GM12864 (cell line): ENCODE measurements at places on chromosomes 2 and 18.

- DNase-seq, result no peak
These were observed 97.8 kb downstream of the HDAC4 start for GRCh38 chr2:239302808-239303557.

- DNase-seq, result no peak
These were observed at the start of gene HMSD for GRCh38 chr18:63949068-63949737. HMSD (plus strand) TSS chr18:63949301; CDS start chr18:63953456, 4,155 bp downstream.

- DNase-seq, result no peak
These were observed 168.4 kb upstream of the PKDCC start for GRCh38 chr2:41879235-41879916.

- DNase-seq, result no peak
These were observed 50.4 kb downstream of the C1QL2 start for GRCh38 chr2:119108186-119108585.

DNA sequence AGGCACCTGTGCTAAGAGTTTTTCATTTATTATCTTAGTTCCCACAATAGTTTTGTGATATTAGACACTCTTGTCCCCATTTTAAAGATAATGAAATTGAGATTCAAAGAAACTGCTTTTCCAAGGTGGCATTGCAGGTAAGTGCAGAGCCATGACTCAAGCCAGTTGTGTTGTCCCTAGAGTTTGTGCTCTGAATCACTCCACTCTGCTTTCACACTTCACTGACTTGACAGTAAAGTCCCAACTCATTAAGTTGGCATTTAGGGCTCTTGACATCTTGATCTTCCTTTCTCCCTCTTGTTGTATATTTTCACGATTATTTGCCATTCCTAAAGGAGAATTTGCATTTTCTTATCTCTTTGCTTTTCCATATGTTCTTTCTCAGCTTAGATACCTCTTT, 114.3 kb downstream of the DIS3L2 start:
- DNase-seq, result no peak

DNA sequence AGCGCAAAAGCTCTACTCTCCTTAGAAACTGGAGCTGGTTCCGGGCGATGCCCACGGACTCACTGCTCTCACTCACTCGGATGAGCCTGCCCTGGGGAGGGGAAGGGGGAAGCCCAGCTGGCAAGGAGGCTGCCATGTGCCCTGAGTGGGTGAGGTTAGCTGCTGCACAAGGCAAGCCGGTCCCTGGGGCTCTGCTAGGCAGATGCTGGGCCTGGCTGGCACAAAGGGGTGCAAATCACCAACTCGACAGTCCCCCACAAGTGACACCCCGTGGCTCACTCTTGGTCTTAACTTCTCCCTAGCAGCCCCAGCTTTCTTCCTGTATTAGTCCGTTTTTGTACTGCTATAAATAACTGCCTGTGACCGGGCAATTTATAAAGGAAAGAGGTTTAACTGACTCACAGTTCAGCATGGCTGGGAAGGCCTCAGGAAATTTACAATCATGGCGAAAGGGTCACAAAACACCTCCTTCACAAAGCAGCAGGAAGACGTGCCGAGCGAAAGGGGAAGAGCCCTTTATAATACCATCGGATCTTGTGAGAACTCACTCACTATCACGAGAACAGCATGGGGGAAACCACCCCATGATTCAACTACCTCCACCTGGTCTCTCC, 33.2 kb downstream of the ADCY3 start:
- DNase-seq, result no peak

DNA sequence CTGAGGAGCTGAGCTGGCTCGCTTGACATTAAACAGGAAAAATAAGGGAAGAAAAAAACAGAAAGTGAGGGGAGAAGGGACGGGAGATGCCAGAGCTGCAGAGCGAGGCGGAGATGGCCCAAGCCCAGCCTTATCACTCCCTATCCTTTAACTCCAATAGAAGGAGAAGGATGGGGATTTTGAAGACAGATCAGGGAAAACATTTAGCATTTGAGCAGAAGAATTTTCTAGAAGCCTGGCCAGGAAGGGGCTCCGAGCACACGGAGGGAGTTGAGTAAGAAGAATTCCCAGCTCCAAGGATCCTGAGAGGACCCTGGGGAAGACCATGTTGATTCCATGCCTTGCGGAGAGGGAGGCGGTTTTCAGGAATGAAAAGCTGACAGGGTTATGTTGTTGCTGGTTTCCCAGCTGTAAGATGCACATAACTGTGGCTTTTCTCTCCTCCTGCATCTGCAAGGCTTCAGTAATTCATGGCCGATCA, 35.6 kb downstream of the TWIST2 start:
- no peak for DNase-seq

DNA sequence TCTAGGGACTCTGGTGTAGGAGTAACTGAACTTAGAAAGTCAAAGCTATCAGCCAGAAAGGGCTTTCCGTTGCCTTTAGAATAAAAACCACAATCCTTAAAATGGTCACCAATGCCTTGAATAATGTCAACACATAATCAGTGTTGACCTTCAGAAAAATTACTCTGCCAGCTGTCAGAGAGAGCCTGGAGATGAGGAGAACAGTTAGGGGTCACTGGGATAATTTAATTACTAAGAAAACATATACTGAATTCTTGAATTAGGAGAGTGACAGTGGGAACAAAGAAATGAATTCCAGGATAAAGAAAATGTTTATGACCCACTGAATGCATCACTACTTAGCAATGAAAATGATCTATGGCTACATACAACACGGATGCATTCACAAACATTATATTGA, 23.4 kb upstream of the UGP2 start:
- DNase-seq, result no peak

- no peak for DNase-seq
These were observed 81.2 kb downstream of the ZCCHC2 start for GRCh38 chr18:62603979-62604378.

- no peak for DNase-seq
These were observed 40.9 kb upstream of the ORC2 start for GRCh38 chr2:201004370-201004769.

- DNase-seq, result peak; percentile 44
These were observed 200.3 kb upstream of the ID2 start for GRCh38 chr2:8481463-8482009.

DNA sequence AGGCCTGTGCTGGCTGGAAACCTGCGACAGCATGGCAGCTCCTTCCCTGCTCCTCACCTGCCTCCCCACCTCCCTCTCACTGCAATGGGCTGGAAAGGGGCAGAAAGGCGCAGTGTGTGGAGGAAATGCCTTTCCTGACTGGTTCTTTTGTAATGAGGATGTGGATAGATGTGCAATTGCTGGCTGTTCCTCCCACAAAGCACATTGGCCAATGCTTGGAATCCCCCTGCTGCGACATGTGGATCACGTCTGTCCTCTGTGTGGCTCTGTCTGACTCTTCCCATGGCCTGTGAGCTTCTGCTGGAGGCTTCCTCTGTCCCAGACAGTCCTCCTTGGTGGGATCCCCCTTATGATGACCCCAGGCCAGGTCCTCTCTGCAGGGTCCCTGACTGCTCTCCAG, 172.5 kb downstream of the NCK2 start:
- DNase-seq, result no peak

DNA sequence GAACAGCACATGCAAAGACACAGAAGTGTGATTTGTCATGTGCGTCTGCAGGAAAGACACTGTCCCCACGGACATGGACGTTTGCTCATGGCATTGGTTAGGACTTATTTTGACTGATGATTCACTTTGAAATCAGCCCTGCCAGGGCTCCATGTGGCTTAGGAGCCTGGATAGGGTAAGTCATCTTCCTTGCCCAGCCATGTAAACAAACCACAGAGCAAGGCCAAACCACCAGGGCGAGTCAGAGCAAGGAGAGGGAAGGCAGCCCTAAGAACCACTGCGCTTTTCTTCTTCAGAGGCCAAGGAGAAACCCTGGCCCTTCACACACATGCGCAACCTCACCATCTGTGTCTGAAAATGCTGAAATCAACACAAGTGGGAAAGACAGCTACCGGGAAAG, 88.8 kb downstream of the GFPT1 start:
- DNase-seq, result no peak

GRCh38 chr2:60899892-60900249, 18.5 kb downstream of the REL start:
- no peak for DNase-seq

- no peak for DNase-seq
These were observed 52.3 kb downstream of the BAZ2B start for GRCh38 chr2:159564081-159564480.

GRCh38 chr2:83826577-83826976, 632.5 kb downstream of the SUCLG1 start:
- no peak for DNase-seq

GRCh38 chr18:76578571-76579300, 83.7 kb upstream of the ZNF516 start:
- DNase-seq, result no peak

GRCh38 chr18:76553715-76554546, 58.9 kb upstream of the ZNF516 start:
- DNase-seq, result no peak

DNA sequence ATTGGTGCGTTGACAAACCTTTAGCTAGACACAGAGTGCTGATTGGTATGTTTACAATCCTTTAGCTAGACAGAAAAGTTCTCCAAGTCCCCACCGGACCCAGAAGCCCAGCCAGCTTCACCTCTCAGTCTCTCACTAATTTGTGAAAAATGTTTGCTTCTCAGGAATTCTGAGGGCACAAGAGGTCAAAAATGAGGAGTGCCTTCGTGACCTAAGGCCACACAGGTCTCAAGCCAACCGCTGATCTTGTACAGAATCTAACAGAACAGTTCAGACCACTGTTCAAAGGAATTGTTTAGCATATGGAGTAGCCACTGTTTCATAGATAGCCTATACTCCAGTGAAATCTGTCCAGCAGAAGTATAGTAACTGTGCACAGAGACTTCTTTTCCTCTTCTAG, 29.8 kb upstream of the LRRC30 start:
- no peak for DNase-seq

DNA sequence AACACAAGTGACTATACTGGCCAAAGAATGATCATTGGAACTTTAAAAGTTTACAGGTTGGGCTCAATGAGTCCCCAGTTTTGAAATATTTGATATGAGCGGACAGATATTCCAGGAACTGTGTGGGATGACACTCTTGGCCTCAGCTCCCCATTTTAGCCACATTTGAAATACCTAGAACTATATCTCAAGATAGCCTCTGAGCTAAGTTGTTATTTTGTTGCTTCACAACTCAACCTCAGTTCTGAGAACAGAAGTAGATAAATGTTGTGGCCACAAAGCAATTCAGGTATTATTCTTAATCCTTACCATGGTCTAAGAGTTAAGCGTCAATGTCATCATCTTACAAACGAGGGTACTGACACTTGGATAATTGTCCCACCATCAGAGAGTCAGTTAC, 172.2 kb upstream of the SETBP1 start:
- no peak for DNase-seq

DNA sequence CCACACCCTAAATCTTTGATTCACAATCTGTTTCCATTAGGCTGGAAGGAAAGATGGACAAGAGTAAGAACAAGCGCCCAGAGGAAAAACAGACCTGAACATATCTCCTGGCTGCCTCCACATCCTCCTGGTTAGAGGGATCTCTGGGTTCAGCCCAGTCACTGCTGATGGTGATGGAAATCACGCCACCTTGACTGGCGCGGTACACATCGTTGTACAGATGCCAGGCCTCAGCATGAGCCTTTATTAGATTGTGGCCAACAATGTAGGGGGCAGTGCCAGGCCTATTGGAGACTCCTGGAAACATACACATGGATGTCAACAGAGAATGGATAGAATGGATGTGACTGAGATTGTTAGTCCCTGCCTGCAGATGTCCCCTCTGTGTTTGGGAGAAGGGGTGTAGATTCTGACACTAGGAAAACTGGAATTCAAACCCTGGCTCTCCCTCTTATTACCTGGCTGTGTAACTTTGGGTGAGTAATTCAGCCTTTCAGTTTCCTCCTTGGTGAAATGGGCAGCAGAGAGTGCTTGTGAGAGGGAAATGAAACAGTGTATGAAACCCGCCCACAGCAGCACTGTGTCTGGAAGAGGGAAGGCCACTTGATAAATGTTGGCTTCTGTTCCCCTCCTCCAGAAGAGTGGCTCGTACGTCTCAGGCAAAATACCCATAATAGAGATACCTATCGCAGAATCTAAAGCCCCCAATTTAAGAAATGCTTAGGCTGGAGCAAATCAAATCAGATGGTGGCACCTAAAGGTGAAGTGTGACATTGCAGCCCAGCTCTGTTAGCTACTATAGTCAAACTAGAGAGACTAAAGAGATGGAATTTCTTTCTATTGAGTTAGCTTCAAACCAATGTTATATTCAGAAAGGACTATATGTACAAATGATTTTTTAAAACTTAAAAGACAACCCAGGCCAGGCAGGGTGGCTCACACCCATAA, 36.2 kb downstream of the LCT start:
- no peak for DNase-seq

DNA sequence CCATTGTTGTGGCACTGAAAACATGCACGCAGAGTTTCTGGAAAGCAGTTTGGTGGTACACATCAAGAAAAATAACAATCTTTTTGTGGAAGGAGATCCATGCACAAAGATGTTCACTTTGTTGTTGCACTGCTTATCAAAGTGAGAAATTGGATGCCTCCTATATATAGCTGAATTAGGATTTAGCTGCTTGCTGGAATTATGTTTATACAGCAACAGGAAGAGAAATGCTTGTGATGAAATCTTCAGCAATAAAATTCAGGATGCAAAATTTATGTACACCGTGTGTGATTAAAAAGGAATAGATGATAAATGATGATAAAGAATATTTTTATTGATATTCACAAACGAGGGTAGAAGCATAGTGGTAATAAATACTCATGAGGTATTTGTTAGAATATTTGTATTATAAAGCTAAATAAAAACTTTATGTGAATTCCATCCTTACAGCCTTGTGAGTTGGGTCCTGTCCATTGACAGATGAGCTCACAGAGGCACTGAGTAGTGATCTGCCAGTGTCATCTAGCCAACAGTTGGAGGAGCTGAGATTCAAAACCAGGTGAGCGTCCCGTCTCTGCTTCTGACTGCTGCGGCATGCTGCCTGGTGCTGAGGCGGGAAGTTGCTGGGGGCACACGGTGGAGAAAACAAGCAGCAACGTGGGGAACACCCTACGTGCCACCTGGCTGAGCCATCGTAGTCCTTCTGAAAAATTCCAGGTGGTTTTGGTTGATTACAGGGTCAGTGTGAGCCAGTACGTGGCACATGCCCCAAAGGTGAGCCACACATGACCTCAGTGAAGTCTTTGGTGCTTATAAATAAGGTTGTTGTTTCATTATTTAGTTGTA, 80.2 kb downstream of the ASAP2 start:
- DNase-seq, result no peak
